ENCODE measurements at places on chromosomes 16 and 17.

GRCh38 chr17:55090079-55090492 lies 121.5 kb downstream of the STXBP4 start:
- no peak for DNase-seq

DNA sequence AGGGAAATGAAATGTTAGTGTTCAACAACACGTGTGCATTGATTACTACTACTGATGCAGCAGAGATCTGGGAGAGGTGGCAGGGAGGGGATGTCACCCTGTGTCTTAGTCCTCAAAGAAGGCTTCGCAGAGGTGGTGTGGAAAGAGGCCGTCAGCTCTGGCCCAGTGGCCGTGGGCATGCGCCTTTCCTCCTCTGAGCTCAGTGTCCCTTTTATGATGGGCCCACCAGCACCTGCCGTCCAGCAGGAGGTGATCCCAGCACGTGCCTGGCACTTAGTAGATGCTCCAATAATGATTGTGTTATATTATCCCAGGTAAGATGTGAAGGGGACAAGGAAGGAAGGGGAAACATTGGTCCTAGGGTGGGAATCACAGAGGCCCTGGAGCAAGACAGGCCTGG lies 106.2 kb downstream of the CLEC16A start:
- no peak for DNase-seq

DNA sequence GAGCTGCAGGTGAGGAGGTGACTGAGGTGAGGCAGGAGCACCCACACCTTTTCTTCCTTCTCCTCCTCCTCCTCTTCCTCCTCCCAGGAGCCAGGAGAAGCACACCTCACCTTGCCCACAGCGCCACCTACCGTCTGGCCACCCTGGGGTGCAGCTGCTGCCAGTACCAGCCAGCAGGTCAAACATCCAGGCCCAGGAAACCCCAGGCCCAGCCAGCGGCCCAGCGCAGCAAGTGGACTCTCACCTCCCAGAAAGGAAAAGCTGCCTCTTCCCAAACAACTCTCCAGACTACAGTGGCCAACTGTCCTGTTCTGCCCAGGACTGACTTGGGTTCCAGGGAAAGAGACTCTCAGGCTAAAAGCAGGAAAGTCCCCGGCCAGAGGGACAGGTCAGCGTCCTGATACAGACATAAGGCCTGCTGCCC lies 22.7 kb downstream of the PEMT start:
- peak; percentile 26 for DNase-seq

- DNase-seq: peak; percentile 31
These were observed 5.6 kb upstream of the ULK2 start for GRCh38 chr17:19873346-19873745.

DNA sequence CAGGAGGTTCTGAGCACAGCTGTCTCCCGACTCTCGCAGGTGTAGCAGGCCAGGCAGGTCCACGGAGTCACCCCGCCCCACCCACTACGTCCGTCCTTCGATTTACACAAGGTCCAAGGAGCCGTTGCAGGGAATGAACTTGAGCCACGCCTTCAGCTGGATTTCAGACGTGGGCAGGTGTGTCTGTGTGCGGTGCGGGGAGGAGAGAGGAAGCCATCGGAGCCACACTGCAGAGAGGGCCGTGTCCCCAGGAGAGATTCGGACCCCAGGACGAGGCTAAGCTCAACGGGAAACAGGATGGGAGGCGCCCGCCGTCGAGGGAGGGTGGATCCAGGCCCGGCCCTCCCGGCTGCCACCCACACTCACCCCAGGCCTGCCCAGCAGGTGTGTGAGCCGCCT lies 50.3 kb downstream of the RPH3AL start:
- no peak for DNase-seq

- DNase-seq: no peak
These were observed 247.3 kb downstream of the ZFHX3 start for GRCh38 chr16:72800524-72801161.

DNA sequence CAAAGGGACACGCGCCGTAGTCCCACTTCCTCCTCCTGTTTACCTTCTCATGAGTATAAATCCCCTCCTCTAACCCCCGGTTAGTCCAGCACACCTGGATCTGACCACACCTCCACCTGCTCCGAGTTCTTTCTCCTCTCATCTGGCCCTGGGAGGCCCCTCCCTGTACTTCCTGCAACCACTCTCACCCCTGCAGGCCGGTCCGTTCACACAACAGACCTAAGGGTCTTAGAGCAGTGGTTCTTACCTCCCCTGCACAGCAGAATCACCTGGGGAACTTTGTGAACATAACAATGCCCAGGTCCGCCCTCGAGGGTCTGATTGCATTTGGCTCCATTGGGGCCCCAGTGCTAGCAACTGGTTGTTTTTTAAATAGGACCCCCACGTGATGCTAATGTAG lies 24.8 kb downstream of the TMEM114 start:
- DNase-seq: no peak

DNA sequence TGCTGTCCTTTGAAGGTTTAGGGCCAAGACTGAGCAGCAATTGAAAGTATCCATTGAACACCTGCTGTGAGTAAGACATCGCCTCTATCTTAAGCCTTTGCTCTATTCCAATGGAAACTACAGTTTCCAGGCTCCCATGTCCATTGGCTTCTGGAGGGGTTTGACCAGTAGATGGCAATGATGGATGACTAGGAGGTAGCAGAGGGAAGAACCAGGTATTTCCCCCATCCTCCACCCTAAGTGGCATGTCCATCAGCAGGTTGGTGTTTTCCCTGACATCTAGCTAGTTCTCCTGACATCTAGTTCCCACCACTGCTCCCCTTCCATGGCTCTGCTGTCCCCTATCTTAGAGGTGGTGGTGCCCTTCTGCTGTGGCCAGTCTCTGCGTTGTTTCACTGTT lies 58.7 kb downstream of the CENPV start:
- no peak for DNase-seq

DNA sequence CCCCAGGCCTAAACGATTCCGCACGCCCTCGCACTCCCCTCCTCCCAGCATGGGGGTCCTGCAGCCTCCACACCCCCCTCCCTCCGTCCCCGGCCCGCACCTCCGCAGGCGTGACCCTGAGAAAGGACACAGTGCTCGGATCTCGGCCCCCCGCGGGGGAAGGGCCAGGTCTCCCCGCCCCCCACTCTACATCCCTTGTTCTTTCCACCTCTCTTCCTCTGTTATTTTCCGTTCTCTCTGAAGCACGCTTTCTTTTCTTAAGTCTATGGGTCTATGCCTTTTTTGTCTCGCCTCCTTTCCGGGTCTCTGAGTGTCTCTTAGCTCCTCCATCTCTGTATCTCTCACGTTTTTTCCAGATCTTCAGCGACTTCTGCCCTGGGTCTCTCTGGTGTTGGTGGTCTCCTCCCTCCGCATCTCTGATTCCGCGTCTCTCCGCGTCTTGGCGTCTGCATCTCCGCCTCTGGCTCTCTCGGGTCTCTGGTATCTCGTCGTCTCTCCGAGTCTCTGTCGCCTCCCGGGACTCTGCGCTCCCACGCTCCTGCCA lies 2.1 kb upstream of the HES7 start:
- no peak for DNase-seq

DNA sequence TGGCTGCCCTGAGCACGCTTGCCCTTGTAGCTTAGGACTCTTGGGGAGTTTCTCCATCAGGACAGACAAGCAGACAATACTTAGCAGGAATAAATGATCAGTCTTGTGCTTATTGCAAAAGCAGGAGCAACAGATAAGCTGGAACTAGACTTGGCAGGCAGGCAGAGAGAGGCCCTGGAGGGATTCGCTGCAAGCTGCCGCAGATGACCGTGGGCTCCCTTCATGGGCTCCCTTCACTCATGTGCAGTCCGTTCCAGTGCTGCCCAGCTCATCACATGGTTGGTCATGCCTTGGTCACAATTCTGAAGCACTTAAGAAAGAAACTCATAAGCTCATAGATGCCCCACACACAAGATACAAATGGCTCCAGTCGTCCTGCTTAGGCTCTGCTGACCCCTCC lies 2.4 kb upstream of the SLC5A10 start:
- no peak for DNase-seq

- DNase-seq: no peak
These were observed 1.6 kb downstream of the CA7 start for GRCh38 chr16:66845791-66846221.

- no peak for DNase-seq
These were observed 361.8 kb upstream of the CDH5 start for GRCh38 chr16:66004699-66005098.

DNA sequence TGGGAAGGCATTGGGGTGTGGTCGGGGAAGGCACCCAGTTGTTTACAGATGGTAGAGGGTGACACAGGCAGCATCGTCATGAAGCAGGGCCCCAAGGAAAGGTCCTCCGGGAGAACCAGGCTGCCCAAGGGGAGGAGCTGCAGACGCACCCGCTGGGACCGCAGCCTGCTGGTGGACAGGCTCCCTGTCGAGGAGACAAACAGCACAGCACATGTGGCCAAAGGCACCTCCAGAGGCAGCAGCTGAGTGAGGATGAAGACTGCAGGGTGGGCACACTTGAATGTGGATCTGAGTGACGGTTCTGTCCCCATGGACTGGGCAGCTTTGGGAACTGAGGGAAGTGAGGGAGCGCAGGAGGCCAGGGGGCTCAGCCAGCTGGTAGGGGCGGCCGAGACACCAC lies 12.4 kb downstream of the CHMP1A start:
- DNase-seq: no peak

DNA sequence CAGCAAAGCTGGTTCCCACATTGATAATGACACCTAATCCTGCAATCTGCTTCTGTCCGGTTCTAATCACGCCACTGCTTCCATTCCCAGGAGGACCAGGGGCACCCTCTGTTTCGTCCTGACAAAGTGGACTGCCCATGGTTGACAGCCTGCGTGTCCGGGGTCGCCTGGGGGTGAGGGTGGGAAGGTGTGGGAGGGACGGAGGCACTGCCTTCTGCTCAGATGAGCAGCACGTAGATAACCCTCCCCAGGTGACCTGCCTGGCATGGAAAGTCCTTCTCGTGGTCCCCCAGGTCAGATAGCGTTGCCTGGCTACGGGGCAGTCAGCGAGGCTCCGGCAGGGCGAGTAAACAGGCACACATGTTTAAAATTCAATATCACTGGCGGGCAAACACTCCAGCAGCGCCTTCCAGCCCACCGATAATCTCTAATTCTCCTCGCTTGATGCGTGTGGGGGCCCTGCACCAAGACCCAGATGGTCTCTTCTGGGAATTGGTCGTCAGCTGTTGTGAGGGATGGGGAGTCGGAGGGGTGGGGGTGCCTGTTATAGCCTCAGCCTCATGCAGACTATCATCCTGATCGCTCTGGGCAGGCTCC lies 132.2 kb downstream of the RAP1GAP2 start:
- DNase-seq: no peak

DNA sequence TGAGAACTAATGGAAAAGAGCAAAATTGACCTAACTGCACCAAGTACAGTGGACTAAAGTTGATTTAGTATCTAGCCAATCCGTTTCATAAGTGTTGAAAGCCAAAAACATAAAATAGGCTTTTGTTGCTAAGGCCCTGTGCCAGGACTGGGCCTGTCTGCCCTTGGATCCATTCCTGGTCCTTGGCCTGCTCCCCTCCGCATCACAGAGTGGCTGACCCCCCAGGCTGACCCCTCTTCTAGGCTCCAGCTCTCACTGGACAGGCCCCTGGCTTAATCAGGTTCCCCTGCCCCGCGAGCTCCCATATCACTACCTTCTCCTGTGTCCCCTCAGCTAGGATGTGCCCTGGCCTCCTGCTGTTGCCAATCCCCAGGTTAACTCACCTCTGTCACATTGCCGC lies 313.6 kb upstream of the MYOCD start:
- DNase-seq: no peak

- no peak for DNase-seq
These were observed 67.1 kb downstream of the VPS53 start for GRCh38 chr17:647324-648197.

GRCh38 chr17:50815400-50815799 lies 20.0 kb upstream of the WFIKKN2 start:
- peak; percentile 37 for DNase-seq

DNA sequence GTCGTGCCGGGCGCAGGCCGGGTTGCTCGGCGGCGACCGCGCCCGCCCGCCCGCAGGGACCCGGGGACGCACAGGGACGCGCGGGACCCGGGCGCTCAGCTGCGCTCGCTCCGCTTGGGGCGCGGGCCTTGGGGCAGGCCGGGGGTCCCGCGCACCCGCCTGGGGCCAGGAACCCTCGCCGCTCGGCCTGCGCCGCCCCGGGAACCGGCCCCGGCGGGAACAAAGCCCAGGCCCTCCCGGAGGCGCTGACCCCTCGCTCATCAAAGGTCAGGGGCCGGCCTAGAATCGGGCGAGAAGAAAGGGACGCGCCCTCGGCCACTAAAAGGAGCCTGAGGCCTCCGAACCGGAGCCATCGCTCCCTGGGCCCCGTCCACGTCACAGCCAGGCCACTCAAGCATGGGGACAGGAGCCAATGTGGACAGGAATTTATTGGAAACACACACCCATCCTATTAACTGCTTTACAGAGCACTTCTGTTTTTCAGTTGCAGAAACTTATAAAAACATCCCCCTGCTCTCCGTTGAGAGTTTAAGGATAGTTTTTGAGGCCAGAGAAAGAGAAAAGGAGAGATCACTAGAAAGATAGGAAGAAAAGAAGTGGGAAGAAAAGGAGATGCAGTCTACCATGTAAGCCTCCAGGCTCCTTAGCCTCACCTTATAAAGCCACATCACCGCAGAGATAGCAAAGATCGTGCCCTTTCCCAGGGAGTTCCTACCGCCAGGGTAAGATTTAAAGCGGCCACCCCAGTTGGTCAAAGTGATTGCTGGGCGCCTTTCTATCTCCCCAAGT lies 558 bp upstream of the ZFHX3 start:
- DNase-seq: no peak

DNA sequence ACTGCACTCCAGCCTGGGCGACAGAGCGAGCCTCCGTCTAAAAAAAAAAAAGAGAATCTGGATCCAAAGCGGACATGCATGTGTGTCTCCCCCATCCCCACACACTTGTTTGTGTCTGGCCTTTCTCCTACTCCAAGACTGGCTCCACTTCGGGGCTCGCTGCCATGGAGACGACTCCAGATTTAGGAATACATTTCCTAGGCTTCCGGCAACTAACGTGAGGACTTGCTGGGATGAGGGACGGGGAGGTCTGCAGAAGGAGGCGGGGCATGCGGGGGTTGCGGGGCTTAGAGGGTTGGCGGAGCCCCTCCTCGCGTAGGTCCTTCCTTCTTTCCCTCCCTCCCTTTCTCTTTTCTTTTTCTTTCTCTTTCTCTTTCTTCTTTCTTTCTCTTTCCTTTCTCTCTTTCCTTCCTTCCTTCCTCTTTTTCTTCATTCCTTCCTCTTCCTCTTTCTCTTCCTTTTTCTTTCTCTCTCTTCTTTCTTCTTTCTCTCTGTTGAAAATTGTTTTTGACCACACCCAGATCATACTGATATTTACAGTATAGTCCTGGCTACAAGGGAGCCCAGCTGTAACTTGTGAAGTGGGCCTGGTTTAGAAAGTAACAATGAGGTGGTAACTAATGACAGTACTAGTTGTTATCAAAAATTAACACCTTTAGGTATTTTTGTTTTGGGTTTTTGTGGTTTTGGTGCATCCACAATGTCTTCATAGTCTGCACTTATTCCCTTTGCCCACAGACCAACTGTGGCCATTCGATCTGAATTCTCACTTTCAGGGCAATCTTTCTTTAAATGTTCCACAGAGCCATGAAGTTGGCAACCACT lies 25.2 kb downstream of the MIS12 start:
- peak; percentile 12 for DNase-seq

GRCh38 chr17:15038656-15039055 lies 226.5 kb downstream of the PMP22 start:
- peak; percentile 77 for DNase-seq

GRCh38 chr16:84048270-84048669 lies 5.7 kb upstream of the SLC38A8 start:
- DNase-seq: no peak
